ENCODE measurements at places on chromosomes 6 and 20.

GRCh38 chr6:104728448-104728847, 131.3 kb downstream of the HACE1 start:
- DNase-seq, result no peak

DNA sequence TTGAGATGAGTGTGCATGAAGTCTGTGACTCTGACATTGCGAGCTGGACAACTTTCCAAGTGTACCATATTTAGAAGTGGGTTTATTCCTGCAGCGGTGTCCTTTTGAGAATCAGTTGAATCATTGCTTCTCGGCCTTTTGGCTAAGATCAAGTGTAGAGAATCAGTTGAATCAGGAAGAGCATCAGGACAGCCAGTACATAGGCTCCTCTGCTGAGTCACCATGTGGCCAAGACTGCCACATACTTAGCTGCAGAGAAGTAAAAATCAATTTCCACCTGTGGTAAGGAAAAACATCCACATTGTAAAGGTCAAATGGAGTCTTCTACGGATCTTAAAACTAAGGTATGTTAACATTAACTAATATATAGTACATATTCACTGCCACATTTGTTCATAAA, 428.4 kb upstream of the MARCKS start:
- no peak for DNase-seq

DNA sequence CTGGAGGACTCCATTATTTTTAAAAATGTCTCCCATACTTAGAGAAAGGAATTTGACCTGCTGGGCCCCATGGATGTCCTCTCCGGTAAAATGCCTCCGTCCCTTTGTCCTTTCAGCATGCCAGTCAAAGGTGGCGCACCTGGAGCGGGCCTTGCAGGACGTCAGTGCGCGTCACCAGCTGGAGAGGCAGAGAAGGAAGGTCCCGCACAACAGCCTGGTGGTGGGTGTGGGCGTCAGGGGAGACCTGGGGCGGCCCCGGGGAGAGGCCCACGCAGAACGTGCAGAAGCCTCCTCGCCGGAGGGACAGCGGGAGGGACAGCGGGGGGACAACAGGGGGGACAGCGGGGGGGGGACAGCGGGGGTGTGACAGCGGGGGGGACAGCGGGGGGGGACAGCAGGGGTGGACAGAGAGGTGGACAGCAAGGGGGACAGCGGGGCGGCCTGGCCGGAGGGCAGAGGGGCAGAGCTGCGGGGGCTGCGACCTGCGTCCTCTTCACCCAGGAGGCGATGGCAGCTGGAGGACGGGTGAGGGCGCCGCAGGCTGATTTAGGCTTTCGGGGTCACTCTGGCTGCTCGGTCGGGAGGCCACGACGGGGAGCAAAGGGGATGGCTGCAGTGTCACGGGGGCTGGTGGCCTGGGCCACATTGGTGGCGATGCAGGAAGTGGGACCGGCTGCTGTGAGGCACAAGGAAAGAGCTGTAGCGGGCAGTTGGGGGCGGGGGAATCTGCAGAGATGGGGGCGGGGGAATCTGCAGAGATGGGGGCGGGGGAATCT, 859 bp upstream of the KIF25 start:
- DNase-seq, result no peak

GRCh38 chr6:7590918-7591302, 912 bp downstream of the SNRNP48 start:
- DNase-seq, result no peak

DNA sequence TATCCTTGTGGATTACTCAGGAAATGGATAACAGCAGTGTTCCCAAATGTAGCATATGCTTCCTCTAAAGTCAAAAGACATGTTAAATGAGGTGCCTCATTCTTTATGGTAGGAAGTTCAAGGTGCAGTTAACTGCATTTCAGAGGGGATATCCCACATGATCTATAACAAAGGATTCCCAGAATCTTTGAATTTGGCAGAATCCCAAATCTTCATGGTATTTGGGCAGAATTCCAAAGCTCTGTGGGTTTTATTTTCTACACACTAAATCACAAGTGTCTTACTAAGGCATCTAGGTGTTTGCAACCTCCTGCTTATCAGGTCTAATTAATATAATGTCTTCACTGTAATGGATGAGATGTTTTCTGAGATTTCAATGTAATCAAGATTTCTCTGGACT, 364.3 kb upstream of the MAN1A1 start:
- no peak for DNase-seq

DNA sequence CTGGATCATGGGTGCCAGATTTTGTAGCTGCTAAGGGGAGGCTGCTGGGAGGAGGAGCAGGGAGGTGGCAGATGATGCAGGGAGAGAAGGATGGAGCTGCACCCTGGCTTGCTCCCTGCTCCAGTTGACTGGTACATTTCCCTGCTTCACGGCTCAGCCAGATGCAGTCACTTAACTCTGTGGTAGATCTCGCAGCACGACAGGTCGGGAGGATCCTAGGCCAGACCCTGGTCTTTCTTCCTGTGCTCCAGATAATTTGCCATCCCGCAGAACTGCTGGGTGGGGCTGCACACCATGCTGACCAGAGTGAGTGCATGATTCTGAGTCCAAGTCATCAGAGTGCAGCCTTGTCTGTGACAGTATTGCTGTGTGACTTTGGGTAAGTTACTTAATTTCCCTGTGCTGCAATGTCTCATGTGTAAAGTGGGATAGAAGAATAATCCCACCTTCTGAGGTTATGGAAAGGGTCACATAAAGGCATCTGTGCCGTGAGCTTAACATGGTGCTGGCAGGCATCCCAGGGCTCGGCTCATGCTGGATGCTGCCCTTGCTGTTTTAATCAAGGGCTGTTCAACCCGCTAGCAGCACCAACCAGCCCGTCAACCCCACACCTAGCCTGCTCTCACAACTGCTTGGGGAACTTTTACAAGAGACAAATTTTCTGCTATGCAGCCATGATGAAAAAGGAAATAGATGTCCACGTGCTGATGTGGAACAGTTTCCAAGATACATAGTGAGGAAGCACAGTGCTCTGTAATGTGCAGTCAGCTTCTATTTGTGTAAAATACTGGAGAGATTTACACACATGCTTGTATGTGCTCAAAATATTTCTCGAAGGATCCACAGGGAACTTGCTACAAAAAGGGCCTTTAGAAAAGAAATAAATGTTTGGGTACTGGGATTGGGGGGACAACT, 257.9 kb downstream of the CDH26 start:
- DNase-seq, result no peak

- no peak for DNase-seq
Observed at GRCh38 chr20:1942486-1943274, 47.5 kb downstream of the SIRPA start.

DNA sequence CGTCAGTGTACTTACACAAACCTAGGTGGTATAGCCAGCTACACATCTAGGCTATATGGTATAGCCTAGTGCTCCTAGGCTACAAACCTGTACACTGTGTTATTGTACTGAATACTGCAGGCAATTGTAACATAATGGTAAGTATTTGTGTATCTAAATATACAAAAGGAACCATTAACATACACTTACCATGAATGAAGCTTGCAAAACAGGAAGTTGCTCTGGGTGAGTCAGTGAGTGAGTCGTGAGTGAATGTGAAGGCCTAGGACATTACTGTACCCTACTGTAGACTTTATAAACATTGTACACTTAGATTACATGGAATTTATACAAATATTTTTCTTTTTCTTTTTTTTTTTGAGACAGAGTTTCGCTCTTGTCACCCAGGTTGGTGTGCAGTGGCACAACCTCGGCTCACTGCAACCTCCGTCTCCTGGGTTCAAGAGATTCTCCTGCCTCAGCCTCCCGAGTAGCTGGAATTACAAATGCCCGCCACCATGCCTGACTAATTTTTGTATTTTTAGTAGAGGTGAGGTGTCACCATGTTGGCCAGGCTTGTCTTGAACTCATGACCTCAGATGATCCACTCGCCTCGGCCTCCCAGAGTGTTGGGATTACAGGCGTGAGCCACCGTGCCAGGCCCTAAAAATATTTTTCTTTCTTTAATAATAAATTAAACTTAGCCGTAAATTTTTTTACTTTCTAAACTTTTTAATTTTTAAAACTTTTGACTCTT, 15.4 kb upstream of the KIAA1755 start:
- no peak for DNase-seq

GRCh38 chr6:163416557-163417253, 2.2 kb downstream of the QKI start:
- no peak for DNase-seq
